ENCODE measurements at places on chromosomes 12 and 14. TPM values are rescaled to one million over a fixed set of nuclear protein-coding genes. Genes with fewer than 3 reads are reported as not detected.

The TSPAN11 gene
- total RNA-seq, result 2.6 TPM

DNA sequence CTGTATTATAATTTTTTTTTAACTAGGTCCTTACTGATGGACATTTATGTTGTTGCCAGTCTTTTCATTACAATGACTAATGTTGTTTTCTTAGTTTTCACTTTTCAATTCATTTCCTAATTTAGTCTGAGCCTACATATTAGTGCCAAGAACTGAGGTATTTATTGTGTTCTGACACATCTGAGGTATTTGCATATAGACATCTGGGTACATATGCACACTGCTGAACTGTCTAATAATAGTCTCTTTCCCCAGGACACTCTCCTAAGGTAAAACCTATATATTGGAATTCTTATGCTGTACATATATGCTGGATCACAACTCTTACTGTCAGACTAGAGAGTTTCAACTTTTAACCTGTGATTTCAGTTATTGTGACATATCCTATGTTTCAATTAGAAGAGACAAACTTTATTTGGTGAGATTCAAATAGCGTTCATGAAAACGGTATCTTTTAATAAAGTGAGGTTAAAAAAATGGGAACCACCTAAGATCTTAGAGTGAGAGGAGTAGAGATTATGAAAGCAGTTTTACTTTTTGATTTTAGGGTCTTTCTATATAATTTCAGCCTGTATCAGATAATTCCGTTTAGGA is 263.2 kb downstream of the RAD51B start:
- no peak for DNase-seq

DNA sequence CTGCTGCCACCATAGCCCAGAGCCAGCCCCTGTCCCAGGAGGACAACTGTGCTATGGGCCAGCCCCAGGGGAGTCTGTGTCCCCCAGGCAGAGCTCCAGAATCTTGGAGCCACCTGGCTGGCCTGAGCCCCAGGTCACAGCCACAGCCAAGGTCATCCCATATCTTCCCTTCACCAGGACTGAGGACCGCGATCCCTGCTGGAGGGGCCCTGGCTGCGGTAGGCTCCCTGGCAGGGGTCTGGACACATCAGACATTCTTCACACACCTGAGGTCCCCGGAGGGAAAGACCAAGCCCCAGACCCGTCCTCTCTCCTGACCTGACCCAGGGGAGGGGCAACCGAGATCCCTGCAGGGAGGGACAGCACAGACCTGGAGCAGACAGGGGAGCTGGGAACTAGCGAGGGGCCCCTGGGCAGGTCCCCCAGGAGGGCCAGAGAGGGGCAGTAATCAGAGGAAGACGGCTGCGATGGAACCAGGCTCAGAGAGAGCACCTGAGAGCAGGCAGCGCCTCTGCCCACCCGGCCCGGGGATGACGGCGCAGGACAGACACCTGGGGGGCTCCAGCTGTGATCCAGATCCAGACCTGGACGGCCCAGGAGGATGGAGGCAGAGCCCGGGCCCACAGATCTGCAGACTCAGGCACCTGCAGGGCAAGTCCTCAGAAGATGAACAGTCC is 103.2 kb upstream of the EIF5 start:
- no peak for DNase-seq

DNA sequence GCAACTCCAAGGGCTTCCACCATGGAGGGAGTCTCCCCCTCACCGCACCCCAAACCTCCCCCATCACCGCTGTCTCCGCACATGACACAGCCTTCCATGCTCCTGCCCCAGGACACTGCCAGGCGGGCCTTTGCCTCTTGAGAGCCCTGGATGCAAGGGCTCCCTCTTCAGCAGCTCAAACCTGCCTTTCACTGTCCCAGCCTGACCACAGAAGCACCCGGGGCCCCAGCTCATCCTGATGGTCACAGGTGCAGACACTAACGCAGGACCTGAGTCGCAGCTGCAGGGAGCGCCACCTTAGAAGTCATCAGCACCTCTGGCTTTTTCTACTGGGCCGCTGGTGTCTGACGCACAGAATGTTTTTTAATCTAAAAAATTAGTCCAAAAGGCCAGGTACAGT is 54.0 kb downstream of the SYNE3 start:
- no peak for DNase-seq

DNA sequence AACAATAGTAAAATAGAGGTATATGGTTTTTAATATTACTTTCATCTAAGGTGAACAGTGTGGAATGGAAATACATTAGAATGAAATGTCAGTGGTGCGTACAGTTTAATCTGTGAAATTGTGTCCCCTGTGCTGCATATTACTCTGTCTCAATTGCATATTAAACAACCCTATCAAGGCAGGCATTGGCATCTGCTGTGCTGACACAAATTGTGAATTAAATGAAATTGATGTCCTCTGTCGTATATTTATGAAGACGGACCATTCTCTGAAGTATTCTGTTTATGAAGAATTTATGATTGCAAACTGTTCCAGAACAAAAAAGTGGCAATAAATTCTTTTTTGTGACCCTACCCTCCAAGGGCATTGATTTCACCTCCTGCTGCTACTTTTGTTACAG is 204.4 kb upstream of the NPAS3 start:
- no peak for DNase-seq

GRCh38 chr14:77111021-77111420 is 13.0 kb downstream of the CIPC start:
- peak; percentile 50 for DNase-seq

The PROX2 gene
- not detected for total RNA-seq

- no peak for DNase-seq
Observed at GRCh38 chr14:92099802-92100201, 6.6 kb downstream of the ATXN3 start.

GRCh38 chr12:58310809-58311622 is 369.6 kb downstream of the ATP23 start:
- DNase-seq, result peak; percentile 100

DNA sequence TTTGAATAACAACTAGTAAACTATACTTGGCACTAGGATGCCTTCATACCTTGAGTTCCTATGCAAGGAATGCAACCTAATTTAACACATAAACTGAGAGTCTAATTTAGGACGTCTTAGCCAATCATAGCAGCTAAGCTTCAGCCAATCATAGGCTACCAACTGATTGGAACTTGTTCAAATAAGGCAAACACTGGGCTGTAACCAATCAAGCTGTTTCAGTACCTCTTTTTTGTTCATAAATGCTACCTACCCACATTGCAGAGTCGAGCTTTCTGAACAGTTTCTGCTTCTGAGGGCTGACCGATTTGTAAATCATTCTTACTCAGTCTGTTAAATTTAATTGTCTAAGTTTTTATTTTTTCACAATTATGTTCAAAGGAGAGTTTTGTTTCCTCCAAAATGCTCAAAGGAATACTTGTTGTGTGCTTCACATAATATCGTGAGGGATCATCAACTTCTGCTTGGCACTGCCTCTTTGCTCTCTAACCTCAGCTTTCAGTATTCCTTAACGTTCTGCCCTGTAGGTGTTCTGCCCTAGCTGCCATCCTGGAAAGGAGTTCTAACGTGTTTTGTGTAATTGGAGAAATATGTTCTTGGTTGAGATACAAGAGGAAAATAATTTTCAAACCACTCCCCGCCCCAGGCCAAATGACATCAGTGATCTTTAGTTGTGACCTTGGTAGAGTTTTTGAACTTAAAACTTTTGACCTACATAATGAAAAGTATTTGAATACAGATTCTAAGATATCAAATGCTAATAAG is 380.4 kb upstream of the MIS18BP1 start:
- no peak for DNase-seq

DNA sequence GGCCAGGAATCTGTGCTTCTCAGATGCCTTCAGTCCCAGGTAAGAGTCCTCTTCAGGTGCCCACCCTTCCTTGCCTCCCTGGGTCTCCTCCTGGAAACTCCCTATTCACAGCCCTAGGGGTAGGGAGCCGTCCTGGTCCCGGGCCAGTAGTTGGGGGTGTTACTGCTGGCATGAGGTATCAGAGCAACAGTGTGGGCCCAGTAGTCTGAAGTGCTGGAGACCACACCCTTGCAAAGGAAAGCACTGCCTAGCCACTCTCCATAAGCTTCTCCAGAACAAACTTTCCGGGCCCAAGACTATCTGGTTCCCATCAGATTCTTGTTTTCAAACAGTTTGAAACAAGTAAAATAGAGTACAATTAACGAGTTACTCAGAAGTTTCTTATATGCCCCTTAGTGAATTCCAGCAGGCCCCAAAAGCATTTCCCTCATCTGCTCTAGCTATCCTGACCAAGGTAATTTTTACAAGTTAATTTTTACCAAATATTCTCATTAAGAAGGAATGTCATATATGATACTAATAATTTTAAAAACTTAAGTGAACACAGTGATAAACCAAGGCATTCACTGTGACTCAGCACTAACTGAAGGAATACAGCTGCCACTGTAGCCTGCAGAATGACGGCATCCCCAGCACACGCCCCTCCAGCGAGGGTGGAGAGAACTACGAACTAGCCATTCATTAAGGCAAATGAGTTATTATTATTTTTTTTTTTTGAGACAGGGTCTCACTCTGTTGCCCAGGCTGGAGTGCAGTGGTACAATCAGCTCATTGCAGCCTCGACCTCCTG is 49.4 kb downstream of the MOK start:
- peak; percentile 83 for DNase-seq

The KRT85 gene
- total RNA-seq, result not detected

DNA sequence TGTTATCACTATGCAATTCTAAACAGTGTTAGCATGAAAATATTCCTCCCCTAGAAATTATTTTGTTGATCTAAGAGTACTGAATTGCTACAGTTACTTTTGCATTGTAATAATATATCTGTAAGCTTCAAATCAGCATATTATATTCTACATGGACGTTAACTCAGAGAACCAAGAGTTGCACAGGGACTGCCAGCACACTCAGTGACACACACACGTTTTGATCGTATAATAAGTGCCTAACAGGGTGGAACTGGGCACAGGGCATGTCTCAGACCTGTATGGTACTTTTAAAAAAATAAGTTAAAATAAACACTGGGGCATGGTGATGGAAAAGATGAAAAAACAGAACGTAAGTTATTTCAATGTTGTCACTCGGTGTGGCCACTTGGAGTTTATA is 451.6 kb downstream of the RGS6 start:
- DNase-seq, result no peak

The CELA1 gene
- not detected for total RNA-seq

DNA sequence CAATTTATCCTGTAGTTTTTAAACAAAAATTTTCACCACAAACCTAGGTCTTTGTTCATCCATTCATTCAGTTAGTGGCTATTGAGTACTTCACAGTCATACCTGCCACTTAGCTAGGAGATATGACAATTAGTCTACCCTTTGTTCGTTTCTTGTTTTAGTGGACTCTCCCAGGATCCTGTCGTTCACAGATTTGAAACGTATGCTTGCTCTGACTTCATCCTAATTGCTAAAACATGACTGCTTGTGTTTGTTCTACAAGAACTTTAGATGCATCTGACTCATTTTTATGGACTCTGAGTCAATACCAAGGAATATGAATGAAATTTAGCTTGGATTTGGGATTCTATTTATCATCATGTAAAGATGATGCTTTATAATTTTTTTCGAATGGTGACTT is 69.5 kb downstream of the TBC1D30 start:
- peak; percentile 69 for DNase-seq

The POTEG gene
- not detected for total RNA-seq

DNA sequence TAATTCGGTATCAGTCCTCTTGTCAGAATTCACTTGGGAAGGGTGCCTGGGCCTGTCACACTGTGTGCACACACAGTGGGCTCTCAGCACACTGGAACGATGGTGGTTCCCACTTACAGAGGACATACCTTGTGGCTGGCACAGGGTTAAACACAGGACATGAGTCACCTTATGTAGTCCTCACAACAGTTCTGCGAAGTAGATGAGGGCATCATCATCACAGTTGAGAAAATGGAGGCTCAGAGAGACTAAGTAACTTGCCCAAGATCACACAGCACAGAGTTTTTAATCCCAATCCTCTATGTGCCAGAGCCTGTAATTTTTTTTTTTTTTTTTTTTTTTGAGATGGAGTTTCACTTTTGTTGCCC is 90.7 kb downstream of the NINJ2 start:
- DNase-seq, result peak; percentile 6

- no peak for DNase-seq
Observed at GRCh38 chr12:119082496-119082895, 96.2 kb upstream of the HSPB8 start.

The EPYC gene
- not detected for total RNA-seq

The CCDC175 gene
- not detected for total RNA-seq

- DNase-seq, result no peak
Observed at GRCh38 chr14:81982046-81982445, 448.4 kb upstream of the SEL1L start.

DNA sequence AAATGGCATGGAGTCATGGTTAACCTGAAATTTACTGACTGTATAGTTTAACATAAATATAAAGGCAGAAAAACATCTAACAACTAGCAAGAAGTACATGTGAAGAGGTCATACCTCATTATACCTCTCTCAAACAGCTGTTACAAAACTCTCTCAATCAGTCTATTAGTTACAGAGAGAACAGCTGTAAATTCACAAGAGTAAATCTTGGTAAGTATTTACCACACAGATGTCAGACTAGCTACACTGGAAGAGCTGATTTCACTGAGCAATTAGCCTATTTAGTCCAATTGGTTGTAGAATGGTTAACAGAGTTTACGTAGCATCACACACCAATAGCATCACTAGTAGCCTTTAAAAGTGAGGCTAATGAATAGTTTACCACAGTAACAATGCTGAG is 463.4 kb upstream of the USP15 start:
- no peak for DNase-seq

- peak; percentile 48 for DNase-seq
Observed at GRCh38 chr14:58151133-58152013, 640 bp downstream of the ARMH4 start.

The TCL1A gene
- total RNA-seq, result not detected

The APPL2 gene
- 53.8 TPM for total RNA-seq

The LTB4R2 gene
- total RNA-seq, result 1.8 TPM

DNA sequence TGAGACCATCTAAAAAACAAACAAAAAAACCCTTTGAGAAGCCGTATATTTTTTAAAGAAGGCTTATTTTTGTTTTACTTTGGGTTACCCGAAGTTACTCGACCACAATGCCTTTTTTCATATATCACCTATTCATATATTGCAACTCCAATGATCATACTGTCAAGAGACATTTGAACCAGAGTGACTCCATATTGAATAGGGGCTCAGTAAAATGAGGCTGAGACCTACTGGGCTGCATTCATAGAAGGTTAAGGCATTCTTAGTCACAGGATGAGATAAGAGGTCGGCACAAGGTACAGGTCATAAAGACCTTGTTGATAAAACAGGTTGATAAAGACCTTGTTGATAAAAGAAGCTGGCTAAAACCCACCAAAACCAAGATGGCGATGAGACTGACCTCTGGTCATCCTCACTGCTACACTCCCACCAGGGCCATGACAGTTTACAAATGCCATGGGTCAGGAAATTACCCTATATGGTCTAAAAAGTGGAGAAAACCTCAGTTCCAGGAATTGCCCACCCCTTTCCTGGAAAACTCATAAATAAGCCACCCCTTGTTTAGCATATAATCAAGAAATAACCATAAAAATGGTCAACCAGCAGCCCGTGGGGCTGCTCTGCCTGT is 50.0 kb upstream of the PKP2 start:
- DNase-seq, result no peak
